ENCODE measurements at places on chromosomes 3 and 15.

GRCh38 chr15:90665288-90666134 lies 51.6 kb upstream of the BLM start:
- DNase-seq = peak; percentile 95

GRCh38 chr3:58206406-58207011 lies 4.3 kb downstream of the DNASE1L3 start:
- DNase-seq = no peak

- no peak for DNase-seq
Observed at GRCh38 chr15:67365994-67366393, 111.4 kb downstream of the IQCH start.

DNA sequence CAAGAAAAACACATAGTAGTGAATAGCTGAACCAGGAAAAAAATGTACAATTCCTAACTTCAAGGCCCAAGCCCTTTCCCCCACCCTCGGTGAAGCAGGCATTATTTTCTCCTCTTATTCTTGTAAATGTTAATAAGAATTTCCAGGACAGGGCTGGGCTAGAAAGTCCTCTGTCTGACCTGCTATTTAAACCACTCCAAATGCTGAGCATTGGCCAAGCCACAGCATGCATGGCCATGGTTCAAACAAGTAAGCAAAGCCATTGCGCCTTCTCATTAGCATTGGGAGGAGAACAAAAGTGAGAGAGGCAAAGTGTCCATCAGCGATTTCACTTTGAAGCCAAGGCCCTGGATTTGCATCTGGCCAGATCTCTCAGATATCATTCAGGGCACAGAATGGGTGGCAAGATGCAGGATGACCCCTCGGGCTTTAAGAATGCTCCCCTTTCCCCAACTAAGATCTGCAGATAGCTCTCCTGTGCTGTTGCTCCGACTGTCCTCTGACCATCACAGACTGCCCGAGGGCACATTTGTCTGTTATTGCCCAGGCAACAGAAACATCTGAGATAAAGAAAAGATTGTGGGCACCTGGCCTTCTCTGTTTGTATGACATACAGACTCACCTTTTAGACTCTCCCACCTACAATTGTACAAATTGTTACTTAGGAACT lies 46.3 kb downstream of the CEMIP start:
- no peak for DNase-seq

GRCh38 chr3:20403986-20404740 lies 218.2 kb upstream of the SGO1 start:
- no peak for DNase-seq

DNA sequence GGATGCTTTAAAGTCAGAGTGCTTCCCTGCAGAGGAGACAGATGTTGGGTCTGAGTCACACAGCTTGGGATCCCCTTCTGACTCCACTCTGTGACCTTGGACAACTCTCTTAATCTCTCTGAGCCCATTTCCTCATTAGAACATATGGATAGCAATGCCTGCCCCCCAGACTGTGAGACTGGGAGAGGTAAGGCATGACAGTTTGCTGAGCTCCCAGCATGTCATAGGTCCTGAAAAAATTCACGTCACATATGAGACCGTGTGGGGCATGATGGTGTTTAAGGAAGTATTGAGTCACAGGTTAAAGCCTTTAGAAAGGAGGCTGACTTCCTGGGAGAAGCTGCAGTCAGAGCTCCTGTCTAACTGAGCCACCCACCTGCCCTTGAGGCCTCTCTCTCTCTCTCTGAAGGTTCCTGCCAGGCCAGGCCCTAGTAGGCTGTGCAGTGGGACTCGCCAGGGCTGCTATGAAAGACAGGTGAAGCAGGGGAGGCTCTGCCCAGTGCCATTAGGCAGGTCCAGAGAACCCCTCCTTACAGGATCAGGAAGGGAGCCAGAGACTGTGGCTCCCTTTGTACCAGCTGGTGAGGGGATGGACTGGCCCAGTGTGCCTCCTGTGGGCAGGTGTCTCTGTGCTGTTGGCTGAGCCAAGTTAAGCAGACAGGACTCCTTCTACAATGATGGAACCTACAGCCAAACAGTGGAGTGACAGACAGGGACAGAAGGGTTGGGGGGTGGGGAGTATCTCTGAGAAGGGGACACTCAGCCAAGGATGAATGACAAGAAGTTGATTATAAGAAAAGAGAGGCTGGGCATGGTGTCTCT lies 19.5 kb upstream of the DOCK3 start:
- no peak for DNase-seq

Data from A549 (cell line).